ENCODE measurements at places on chromosomes 7 and 10.
A peak's percentile ranks its signal among the peaks of the same experiment; 100 is the strongest.

DNA sequence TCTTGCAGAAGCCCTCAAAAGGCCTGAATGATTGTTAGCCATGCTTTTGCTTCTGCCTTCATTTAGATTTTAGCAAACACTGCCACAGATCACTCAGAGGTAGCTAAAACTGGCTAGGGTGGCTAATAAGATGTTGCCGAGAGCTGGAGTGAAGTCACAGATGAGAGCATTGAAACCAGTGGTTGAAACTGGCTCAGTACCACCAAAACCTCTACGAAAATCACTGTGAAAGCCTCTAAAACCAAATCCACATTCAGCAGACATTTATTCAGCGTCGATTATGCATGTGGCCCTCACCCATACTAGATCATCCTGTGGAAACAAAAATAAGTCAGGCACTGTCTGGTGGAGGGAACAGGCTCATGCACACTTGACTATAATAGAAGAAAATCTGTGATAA, 50.8 kb downstream of the PIK3CG start:
- DNase-seq, result no peak

GRCh38 chr10:122446668-122447423, 7.6 kb upstream of the ARMS2 start:
- no peak for DNase-seq

DNA sequence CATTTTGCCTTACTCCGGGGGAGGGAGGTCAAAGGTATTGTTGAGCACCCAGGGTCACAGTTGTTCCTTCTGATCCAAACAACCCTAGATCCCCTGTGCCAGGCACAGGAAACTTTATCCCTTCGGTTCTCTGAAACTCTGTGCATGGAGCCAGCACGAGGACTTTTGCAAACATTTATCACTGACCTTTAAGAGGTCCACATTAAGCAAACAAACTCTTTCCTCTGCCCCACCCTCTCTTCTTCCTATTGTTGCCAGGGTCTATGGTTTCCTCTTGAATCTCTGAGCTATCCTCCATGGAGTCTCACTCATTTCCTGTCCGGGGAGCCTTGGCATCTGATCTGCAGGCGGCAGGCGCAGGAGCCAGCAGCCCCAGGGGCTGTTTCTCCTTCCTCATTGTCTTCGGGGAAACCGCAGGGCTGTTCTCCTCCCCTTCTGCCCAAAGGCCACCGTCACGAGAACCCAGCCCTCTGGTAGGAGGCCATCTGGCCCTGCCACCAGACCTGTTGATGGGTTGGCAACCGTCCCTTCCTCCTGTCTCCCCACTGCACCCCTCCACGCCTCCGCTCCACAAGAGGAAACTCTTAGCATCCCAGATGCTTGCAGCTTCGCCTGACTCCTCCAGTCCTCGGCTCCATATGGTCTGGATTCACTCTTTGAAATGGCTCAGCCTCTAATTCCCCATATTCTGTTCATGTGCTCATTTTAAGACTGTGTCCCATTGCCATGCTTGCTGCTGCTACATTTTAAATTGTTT, 327.3 kb upstream of the NRP1 start:
- no peak for DNase-seq

GRCh38 chr10:124283949-124284250, 134.8 kb downstream of the OAT start:
- no peak for DNase-seq

GRCh38 chr7:42753367-42753766, 158.5 kb downstream of the C7orf25 start:
- no peak for DNase-seq

DNA sequence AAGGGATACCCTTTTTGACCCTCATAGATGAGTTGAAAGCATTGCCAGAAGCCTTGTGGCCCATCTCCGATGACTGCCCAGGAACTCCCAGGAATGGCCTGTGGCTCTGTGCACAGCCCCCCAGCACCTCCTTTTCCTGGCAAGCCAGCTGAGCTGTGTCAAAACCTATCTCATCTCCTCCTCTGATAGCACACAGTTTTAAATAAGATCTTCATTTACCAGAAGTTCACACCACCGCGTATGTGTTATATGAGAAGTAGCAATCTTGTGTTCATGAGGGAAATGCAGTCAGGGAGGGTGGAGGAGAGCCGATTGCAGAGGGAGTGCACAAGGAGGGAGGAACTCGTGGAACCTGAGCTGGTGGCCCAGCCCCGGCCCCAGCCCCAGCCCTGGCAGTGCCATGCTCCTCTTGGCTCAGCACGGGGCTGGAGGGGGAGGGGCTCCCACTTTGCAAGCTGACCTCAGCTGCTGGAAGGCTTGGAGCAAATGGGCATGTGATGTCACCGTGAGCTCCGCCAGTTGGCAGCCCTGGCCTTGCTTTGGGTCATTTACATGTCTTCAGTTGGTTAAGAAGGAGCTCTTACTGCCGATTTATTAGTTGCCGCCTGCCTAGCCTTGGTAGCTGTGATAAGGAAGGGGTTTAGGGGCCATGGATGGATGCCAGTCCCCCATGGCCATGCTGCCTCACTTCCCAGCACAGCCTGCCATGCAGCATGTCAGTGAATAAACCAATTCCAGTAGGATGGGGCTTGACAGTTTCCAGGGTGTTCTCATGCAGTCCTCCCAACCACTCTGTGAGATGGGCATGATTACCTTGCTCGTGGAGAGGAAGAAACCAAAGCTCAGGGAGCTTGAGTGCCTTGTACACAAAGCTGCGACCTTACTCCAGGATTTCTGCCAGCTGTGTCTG, 20.0 kb downstream of the UNC5B start:
- DNase-seq, result no peak

GRCh38 chr10:17062493-17062892, 67.1 kb downstream of the CUBN start:
- peak; percentile 85 for DNase-seq

- DNase-seq, result no peak
Measured at GRCh38 chr10:22615819-22616499, 98.4 kb downstream of the PIP4K2A start.

DNA sequence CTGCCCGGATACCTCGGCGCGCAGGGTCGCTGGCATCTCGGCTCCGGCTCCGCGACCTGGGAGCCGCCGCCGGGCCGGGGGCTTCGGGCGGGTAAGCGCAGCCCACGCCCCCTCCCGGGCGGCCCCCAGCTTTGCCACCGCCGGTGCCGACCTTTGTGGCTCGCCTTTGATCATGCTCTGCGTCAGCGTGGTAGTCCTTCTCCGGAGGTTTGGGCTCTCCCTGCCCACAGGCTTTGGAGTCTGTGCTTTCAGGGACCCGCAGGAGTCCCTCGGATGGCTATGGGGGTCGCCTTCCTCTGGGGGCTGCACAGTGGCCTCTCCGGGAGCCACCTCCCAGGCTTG, 7.3 kb downstream of the ATP6V1F start:
- no peak for DNase-seq

DNA sequence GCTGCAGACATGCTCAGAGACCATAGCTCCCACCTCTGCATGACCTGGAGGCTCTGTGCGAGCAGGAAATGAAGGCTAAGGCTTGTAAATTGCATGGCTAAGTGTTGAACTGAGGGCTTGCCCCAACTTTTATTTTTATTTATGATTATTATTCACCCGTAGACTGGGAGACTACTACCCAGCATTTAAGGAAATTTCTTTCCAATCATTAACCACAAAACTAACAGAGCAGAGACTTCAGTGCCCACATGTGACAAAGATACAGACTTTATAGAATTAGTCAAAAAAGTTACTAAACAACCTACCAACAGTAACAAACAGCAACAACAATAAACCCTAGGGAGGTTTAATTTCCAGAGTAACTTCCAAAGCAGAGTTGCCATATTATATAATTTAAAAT, 39.7 kb downstream of the MCMBP start:
- DNase-seq, result no peak

GRCh38 chr10:17171141-17171641, 30.3 kb downstream of the TRDMT1 start:
- DNase-seq, result no peak

GRCh38 chr7:25967278-25968204, 184.5 kb upstream of the NFE2L3 start:
- no peak for DNase-seq

- DNase-seq, result no peak
Measured at GRCh38 chr10:131214521-131215244, 96.8 kb downstream of the TCERG1L start.

DNA sequence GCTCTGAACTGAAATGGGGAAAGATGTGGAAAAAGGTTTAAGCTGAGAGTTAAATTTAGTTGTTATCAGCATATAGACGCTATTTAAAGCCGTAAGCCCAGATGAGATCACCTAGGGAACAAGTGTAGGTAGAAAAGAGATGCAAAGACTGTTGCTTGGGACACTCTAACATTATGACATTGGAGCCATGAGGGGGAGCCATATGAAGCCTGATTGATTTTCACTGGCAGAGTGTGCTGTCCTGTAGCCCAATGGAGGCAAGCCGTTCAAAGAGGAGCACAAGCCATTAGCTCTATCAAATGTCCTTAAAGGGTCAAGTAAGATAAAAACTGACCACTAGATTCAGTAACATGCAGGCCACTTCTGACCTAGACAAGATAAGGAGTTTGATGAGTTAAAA, 223.3 kb downstream of the TWIST1 start:
- no peak for DNase-seq

DNA sequence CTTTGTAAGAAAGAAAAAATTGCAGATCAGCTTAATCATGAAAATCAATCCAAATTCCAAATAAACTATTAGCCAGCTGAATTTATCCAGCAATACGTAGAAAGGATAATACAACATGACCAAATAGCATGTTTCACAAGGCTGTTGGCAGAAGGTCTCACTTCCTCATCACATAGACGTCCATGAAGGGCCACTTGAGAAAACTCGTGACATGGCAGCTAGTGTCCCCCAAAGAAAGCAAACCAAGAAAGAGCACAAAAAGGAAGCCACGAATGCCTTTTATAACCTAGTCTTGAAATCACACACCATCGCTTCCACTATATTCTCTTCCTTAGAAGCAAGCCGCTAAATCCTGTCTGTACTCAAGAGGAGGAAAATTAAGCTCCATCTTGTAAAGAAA, 105.6 kb upstream of the NRBF2 start:
- DNase-seq, result no peak

DNA sequence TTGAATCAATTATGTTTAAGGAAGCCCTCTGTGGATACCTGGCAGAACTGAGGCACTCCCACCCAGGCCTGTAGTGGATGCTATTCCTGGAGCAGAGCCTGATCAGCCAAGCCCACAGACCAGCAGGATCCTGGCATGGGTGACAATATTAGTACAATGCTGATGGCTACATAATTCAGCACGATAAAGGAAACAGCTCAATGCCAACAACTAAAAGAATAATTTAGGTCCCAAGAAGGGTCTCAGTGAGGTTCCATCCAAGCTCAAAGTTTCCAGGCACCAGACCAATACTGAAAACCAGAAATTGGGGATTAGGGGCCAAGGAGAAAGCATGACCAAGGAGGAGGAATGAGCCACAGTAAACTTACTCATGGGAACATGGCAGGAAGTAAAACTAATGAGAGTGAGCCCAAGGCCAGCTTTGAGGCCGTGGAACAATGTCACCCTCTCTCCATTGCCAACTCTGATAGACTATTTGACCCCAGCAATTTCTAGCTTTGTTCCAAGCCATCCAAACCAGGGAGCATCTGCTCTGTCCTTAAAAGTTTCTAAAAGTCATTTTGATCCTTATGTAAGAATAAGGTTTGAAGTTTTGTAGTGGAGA, 1082.4 kb downstream of the KCNMA1 start:
- DNase-seq, result no peak

DNA sequence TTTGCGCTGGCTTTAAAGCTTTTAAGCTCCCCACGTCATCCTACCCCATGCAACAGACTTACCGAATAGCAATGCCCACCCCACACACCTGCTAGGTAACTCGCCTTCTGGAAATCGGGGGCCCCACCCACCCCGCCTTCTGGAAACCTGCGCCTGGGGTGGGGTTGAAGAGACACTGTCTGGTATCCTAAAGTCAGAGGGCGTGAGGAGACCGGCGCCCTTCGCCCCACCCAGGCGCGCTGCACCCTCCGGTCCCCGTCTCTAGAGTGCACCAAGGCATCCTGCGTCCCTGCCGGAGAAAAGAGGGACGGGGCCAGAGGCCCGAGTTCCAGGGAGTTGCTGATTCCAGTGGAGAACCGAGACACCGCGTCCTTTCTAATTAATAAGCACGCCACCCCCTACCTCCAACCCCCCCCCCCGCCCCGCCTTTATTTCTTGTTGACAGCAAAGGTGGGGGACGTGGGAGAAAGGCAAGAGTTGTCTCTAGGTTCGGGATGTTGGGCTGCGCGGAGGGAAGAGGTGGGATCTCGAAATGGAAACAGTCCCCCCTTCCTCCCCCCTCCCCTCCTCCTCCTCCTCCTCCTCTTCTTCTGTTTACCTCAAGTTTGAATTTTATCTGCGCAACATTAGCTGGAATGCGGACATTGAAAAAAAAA, 220.9 kb upstream of the MKLN1 start:
- DNase-seq, result no peak

DNA sequence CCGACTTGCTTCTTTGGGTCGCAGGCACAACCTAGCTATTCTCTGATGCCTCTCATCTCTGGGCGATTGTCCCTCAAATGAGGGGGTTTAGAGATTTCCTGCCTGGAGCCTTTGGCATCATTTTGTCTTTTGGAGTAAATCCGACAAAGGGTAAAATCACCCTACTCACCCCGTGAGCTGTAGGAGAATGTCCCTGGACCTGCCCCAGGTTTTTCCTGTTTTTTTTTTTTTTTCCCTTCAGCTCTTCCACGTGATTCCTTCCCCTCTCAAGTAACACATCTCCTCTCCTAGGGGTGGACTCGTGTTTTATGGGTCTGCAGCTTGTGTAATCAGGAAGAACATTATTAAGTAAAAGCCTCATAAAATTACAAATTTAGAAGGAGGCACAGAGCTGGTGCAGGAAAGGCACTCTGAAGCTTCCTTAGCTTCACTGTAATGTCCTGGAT, 128.4 kb upstream of the ZNF746 start:
- DNase-seq, result no peak

DNA sequence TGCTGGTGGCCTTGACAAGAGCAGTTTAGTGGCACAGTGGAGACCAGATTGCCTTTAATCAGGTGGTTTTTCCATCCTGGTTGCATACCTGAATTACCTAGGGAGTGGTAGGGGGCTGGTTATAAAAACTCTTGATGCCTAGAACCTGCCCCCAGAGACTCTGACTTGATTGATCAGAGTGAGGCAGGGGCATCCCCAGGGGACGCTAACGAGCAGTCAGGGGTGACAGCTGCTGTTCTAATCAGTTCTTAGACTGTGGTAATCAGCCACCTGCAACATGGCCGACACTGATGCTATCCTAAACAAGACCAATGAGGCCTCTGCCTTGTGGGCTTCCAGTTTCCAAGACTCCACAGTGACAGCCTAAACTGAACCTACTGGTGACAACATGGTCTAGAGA, 2.0 kb upstream of the OPALIN start:
- DNase-seq, result no peak

DNA sequence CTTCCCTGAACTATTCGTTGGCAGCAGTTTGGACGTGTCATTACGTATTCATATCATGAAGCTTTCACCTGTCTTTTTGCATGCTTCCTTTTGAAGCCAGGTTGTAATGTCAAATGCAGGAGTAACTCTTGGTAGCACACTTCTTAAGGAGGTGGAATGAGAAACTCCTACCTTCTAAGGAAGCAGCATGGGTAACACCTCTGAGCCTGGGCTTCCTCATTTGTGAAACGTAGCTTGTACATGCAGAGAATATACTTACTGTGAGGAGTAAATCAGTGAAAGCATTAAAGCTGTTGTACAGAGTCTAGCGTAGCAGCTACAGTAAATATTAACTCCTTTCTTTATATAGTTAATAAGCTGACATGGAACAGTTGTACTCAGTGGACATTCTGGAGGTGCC, 21.1 kb downstream of the CUL1 start:
- no peak for DNase-seq

- no peak for DNase-seq
Measured at GRCh38 chr7:53811555-53812079, 730.6 kb upstream of the VSTM2A start.

All from non-pigmented ciliary epithelial cell (primary cell).